ENCODE measurements at places on chromosomes 6 and 20.
A peak's percentile ranks its signal among the peaks of the same experiment; 100 is the strongest.

GRCh38 chr20:63553933-63554290 is at the start of gene FNDC11:
Gene FNDC11, plus strand, starts transcription at chr20:63554159. Its CDS starts 1,505 bp downstream, at chr20:63555664.
- no peak for DNase-seq

DNA sequence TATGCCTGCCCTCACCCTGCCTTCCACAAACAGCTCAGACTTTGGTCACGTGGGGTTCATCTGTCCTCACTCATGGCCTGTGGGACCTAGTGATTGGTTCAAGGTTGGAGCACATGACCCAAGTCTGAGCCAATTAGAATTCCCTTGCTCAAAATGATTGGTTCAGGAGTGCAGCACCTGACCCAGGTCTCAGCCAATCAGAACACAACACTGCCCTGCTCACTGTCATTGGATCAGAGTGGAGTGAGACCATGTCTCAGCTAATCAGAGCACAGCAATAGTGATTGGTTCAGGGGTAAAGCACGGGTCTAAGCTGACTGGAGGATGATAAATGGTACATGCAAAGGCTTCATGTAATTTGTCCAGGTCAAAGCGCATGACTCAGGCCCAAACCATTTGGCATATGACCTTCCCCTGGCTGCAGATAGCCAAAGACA is 102.2 kb downstream of the PREX1 start:
- DNase-seq = no peak

- DNase-seq = no peak
These were observed 226.1 kb downstream of the QKI start for GRCh38 chr6:163640641-163641040.

DNA sequence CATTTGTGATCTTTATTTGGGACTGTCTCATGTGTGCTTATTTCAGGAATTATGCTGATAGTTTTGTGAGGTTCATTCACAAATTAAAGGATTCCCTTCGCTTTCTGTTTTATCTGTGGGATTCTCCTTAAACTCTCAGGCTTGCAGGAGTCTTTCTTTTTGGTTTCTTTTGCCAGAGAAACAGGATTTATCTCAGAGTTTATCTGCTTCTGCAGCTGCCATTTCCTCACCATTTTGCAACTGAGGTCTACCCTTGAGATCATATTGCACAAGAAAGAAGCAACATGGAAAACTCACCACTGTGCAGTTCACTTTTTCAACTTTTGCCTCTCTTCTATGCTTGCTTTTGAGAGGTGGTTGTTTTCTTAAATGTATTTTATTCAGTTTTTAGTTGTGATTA is 201.0 kb downstream of the PRL start:
- DNase-seq = no peak

DNA sequence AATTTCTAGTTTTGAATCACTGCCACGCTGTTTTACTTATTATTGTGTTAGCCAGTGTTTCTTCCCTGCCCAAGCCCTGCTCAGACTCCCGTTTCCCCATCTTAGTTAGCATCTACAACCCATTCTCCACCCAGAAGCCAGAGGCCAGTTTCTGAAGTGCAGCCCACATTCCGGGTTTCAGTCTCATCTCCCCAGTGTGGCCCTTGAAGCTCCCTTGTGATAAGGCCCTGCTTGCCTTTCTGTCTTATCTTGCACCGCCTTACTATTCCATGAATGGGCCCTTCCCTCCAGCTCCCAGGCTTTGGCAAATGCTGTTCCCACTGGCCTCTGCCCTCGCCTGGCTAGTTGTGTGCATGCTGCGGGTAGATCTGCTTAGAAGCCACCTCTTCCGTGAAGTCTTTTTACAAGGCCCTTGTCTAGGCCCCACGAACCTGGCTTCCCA is 41.1 kb downstream of the TOX2 start:
- DNase-seq = no peak

- no peak for DNase-seq
These were observed 38.7 kb downstream of the NCR2 start for GRCh38 chr6:41373919-41374617.

- DNase-seq = no peak
These were observed 78.0 kb downstream of the VEGFA start for GRCh38 chr6:43847741-43848630.

DNA sequence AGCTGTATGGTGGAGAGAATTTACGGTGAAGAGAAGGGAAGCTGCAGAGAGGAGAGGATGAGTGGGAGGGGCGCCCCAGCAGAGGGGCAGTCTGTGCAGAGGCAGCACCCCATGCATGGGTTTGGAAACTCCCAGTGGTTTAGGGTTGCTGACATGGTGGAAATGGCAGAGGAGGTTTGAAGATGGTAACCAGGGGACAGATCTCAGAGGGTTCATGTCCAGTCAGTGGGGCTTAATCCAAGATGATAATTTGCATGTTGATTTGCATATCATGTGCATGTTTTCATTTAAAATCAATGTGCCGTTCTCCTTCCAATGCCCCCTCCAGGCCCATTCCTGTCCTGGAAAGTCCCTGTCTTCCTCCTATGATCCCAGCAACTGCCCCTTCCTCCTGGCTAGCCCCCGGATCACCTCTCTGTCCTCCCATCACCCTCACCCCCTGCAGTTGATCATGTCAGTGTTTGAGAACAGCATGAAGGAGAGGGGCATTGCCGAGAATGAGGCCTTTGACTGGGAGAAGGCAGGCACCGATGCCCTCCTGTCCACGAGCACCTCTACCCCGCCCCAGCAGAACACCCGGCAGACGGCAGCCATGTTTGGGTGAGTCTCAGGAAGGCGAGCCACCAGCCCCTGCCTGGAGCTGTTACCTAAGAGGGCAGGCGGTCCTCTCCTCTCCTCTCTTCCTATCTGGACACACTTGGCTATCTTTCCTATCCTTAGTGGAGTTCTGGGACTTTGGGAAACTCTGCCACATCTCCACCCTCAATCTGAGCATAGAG is 14.3 kb downstream of the TTBK1 start:
- no peak for DNase-seq

- no peak for DNase-seq
These were observed 23.8 kb downstream of the MANEA start for GRCh38 chr6:95601133-95601532.

DNA sequence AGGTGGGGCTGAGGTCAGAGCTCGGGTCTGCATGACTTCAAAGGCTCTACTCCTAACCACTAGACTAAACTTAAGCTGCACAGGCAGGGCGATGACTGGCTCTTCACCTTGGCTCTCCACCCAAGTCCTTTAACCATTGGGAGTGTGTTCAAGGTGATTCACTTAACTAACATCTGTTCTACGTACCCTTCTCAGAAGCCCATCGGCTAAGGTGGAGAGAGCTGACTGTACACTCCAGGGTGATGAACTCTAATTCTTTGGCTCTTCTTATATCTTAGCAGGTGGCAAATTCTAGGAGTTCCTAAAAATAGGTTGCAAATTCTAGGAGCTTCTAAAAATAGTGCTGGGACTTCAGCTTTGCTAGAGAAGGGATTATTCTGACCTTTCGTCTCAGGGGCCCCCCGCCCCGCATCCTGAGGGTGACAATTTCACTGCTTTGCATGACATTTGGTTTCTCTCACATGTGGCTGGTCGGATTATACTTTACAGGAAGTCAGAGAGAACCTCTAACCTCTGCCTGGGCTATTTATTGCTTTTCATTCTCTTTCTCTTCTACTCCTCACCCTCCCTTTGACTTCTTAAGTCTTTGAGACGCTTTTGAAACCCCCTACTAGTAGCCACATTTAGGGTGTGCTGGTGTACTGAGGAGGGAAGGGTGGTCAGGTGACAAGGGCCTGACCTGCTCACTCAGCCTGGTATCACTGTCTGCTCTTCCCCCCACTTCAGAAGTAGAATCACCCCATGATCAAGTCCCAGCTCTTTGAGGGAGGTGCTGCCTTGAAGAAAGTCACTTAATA is 55.5 kb downstream of the PRDM1 start:
- no peak for DNase-seq

DNA sequence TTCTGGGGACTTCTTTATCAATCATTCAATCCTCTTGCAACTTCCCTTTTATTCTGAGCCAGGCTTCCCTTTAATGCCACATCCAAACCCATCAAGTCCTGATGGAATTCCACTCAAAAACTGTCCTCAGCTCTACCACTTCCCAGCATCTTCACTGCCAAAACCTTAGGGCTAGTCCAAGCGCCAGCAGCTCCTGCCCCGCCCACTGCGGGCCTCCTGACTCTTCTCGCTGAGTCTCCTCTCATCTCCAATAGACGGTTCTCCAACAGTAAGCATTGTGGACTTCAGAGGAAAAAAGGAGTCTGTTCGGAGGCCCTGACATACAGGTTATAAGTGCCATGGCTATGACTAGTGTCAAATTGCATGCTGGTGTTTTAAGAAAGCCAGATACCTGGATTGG is 38.7 kb upstream of the CNKSR3 start:
- no peak for DNase-seq

DNA sequence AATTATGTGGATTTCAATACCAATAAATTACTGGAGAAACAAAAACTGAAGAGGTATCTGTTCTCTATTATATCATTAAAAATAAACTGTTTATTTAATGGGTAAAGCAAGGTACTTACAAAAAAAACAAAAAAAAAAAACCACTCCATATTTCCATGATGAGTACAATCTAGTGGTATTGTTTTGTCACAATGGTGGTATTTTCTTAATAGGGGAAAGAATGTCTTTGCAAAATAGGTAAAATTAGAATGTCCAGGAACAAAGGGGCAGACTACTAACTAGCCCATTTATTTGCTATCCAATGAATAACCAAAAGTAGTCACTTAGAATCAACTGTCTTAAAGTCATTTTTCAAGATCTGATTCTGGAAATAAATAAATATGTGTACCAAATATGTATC is 92.0 kb downstream of the ARHGAP18 start:
- no peak for DNase-seq

GRCh38 chr6:148179786-148180185 is 162.9 kb upstream of the SASH1 start:
- DNase-seq = no peak

GRCh38 chr20:13280609-13281324 is 59.7 kb downstream of the ISM1 start:
- DNase-seq = no peak

GRCh38 chr6:41278699-41279405 is 7.6 kb downstream of the TREM1 start:
- DNase-seq = no peak

DNA sequence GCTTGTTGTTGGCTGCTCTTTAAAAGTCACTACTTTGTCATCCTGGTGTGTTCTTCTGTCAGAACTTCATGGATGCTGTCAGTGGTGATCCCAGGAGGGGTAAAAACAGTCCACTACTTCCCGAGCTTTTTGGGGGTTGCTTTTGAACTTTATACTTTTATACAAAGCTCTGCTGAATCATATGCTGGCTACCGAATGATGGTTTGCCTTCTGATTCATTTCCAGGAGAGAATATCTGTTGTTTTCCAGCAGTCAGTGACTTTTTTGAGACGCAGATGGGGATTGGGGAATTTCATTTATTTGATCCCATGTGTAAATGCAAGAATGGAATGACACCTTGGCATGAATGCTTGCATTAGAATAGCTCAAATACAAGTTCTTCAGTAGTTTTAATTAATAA is 32.7 kb upstream of the COL10A1 start:
- no peak for DNase-seq

DNA sequence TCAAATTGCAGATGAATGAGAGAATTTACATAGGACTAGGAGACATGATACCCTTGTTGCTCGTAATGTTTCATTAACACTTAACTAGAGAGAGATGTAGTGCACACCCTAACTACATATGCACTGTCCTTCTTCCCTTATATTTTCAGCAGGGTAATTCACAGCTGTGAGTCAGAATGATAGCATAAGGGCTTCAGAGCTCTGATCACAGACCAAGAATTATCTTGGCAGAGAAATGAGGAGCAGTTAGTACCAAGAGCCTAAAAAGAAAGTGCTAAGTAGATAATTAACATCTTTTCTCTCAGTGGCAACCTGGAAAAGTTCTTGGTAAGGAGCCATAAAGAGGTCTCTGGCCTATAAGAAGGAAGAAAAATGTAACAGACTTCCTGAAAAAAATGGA is 35.8 kb downstream of the GRIK2 start:
- no peak for DNase-seq

GRCh38 chr6:15474196-15474595 is 188.6 kb downstream of the DTNBP1 start:
- no peak for DNase-seq

DNA sequence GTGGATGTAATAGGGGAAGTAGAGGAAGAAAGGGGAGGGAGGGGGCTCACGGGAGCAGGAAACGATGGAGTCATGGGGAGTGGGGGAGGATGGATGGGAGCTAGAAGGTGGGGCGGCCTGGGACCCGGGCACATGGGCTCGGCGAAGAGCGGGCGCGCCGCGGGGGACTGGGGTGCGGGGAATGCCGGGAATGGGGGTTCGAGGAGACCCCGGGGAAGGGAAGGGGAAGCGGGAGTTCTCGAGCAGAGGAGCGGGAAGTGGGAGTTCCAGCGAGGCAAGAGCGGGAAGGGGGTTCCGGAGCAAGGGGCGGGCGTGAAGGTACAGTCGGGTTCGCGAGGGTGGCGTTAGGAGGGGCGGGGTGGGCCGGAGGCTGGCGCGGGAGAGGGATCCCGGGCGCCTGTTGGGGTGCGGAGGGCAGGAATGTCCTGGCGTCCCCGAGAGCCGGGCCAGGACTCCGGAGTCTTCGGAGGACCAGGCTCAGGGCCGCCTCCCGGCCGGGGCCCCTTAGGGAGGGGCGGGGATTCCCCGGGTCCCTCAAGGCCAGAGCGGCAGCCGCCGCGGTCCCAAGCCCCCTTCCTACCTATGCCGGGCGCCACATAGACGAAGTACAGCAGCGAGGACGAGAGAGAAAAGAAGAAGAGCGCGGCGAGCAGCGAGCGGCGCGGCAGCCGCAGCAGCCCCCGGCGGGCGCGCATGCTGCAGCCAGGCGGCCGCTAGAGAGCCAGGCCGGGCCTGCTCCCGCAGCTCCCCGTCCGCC is 504 bp downstream of the B4GALT5 start:
- DNase-seq = no peak

DNA sequence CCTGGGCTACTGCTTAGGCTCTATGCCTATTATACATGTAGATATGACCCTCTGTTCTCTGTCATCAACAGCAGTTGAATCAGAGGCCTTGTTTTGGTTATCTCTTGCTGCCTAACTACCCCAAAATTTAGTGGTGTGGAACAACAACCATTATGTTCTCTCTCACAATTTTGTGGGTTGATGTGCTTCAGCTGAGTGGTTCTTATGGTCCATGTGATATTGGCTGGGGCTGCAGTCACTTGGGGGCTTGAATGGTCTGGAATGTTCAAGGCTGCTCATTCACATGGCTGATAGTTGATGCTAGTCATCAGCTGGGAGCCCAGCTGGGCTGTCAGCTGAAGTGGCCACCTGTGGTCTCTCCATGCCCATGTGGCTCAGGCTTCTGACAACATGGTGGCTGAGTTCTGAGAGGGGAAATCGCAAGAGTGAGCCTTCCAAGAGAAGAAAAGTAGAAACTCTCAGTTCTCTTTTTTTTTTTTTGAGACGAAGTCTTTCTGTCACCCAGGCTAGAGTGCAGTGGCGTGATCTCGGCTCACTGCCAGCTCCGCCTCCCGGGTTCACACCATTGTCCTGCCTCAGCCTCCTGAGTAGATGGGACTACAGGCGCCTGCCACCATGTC is 47.8 kb downstream of the SHLD1 start:
- DNase-seq = no peak

- peak; percentile 26 for DNase-seq
These were observed 55.0 kb upstream of the FOXC1 start for GRCh38 chr6:1554476-1555310.

- DNase-seq = no peak
These were observed 689.7 kb upstream of the GJE1 start for GRCh38 chr6:141443032-141443431.

Measured in fibroblast of skin of left biceps (primary cell).